ENCODE measurements at places on chromosomes 2 and 18.

GRCh38 chr2:234409590-234409989 lies 87.3 kb downstream of the ARL4C start:
- no peak for DNase-seq

- no peak for DNase-seq
Measured at GRCh38 chr18:55897091-55897689, 309.2 kb upstream of the TCF4 start.

DNA sequence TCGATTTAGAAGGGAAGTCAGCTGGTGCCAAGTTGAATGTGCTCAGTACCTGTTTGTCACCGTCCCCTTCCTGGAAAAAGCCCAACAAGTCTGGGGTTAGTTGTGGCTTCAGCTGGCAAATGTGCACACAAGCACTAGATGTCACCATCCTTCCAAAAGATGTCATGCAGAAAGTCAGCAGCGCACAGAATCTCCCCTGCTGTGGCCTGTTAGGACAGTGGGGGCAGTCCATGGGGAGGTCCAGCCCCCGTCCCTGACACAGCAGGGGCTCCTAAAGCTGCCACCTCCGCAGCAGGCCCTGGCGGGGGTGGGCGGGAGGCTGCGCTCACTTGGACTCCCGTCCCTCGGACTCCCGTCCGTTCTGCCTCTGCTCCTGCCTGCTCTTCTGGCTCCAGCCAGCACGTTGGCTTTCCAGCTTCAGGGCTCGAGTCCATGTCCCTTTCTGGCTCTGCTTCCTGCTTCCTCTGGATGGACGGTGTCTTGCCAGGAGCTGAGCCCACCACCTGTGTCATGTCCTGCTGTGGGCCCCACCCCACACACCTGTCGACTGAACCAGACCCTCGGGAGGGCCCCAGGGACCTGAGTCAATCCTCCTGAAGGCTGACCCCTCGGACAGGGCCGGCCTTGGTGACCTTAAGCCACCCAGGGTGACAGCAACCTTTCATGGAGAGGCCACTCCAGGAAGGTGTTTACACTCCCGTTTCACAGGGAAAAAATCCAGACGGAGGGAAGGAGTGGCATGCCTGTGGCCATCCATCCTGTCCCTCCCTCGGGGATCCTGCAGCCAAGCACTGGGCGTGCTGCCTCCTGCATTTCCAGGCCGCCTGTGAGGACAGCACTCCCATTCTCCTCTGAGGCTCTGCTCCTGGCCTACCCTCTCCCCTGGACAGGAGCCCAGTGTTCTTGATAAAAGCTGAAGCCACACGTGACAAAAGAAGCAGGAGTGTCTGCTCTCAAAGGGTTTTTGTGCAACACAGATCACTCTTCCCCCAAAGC lies 8.5 kb downstream of the RAB17 start:
- no peak for DNase-seq

- DNase-seq = peak; percentile 10
Measured at GRCh38 chr18:62183578-62184195, 3.2 kb downstream of the PIGN start.

GRCh38 chr2:226267516-226268289 lies 531.9 kb downstream of the IRS1 start:
- no peak for DNase-seq

All from brain pericyte (primary cell).